Activated CD4-positive, alpha-beta T cell treated with anti-CD3 and anti-CD28 coated beads for 4 hours (primary cell): ENCODE measurements at places on chromosomes 13 and 19.

DNA sequence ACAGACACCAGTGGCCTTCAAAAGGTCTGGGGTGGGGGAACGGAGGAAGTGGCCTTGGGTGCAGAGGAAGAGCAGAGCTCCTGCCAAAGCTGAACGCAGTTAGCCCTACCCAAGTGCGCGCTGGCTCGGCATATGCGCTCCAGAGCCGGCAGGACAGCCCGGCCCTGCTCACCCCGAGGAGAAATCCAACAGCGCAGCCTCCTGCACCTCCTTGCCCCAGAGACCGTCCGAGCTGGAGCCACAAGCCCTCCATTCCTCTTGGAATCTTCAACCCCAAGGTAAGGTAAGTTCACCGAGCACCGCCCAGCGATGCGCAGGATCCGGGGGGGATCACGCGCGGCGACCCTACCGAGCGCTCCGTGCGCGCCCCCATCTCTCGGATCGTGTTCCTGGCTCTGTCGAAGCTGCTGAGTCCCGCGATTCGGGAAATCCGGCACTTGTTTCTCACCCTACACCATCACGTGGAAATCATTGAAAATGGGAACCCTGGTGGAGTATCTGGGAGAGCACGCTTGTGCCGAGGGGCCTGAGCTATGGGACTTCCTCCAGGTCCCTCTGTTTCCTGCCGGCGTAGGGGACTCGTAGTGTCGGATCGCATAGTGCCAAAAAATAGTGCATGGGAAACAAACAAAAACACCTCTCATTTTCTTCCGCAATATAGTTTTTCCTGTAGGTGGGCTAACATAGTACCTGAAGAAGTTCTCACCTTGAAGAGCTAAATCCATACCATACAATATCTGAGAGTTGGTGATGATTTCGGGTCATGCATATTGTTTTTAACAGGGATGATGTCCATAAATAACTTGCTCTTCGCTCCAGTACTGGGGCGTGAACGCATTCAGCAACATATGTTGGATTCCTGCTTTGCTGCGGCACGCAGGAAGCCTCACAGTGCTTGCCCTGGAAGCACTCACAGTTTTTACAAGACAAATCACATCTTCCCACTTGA, 9.3 kb downstream of the PDX1 start:
- no peak for DNase-seq

DNA sequence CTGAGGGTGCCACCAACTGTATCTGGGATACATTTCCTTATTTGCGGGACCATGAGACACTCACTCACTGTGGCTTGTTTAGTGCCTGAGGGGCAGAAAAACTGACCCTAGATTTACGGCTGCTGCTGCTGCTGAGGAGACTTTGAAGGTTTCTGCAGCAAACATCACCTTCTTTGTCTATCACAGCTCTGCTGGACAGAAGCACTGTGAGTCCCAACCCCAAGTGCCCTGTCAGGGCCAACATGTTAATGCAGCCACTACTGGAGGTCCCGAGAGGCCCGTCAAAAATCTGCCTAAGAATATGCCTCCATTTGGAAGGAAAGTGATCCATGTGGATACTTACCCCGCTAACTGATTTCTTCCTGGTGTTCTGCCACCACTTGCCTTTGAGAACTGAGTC, 37.3 kb upstream of the UBL3 start:
- DNase-seq, result no peak

DNA sequence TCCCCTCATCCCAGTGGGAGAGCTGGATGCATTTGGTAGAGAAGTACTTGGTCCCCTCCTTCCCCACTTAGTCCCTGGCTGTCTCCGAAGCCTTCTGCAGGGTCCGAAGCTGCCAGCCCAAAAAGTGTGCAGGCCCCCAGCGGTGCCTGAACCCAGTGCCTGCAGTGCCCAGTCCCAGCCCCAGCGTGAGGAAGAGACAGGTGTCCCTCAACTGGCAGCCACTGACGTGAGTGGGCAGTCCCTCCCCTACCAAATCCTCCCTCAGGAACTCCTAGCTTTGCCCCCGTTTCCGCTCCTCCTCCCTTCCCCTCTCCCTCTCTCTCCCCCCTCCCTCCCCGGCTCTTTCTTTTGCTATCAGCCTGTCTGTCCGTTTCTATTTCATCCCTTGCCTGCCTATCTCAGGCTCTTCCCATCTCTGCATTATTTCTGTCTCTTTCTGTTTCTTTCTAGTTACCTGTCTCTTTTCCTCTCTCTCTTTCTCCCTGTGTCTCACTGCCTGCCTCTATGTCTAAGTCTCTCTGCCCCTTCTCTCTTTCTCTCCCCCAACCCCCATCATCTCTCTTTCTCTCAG, 1.8 kb upstream of the LTBP4 start:
- DNase-seq, result no peak

- no peak for DNase-seq
Observed at GRCh38 chr19:42629191-42629590, 34.5 kb upstream of the CEACAM8 start.

GRCh38 chr13:59345311-59345710, 818.4 kb downstream of the DIAPH3 start:
- DNase-seq, result no peak

GRCh38 chr19:10683064-10683426, 18.2 kb upstream of the QTRT1 start:
- no peak for DNase-seq

DNA sequence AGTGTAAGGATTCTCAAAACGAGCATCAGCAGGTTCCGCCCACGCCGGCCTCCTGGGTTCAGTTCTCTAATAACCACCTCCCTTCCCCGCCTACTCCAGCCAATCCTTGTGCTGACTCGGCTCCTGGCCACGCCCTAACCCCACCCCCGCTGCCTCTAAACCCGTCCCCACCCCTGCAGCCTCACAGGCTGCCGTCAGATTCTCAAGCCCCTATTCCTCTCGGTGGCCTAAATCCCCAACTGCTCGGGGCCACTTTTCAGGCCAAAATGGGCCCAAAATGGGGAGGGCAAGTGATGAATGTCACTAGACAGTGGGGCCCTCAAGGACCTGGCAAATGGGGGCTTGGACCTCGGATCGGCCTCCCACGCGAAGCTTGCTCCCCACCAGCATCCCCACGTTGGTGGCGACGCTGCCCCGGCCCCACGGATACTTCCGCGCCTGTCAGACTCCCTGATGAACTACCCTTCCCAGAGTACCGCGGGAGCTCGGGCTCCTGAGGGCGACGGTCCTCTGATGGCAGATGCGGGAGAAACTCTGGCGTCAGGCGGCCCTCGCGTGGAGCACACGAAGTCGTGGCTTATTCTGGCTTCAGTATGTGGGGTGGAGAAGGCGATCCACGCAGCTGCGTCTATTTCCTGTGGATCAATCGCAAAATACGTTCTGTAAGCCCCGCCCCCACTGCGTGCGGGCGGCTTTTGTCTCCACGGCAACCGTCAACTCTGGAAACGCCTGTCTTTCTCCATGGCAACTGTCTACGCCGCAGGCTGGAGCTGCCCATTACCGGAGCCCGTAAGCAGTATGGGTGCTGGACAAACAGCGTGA, 24.8 kb downstream of the ZNF473 start:
- peak; percentile 88 for DNase-seq

- no peak for DNase-seq
Observed at GRCh38 chr19:40663695-40664692, 26.5 kb downstream of the NUMBL start.

GRCh38 chr13:62067821-62068220, 652.2 kb upstream of the PCDH20 start:
- no peak for DNase-seq

DNA sequence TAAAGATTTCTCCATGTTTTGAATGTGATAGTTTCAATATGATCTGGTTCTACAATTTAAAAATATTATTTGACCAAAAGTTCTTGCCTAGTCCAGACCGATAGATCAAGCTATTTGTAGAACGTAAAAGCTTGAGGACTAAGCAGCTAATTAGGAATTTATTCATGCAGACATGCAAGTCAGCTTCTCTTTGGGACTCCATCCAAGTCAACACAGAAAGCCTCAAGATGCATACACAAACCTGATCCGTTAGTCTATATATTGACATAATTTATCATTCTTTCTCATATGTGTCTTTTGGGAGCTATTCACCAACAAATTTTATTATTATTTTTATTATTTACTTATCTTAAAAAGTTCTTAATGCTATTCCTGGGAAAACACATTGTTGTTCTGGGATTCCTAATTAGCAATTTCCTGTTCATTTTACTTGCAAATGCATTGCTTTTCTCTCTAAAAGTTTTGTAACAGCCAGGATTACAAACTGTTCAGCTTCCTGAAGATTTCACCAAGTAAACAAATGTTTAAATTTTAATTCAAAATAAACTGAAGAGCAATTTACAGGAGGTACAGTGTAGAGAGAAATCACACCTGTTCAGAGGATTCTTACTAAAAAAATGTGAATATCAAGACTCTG, 375.3 kb downstream of the GPC5 start:
- DNase-seq, result no peak

- no peak for DNase-seq
Observed at GRCh38 chr13:94921181-94921580, 208.8 kb upstream of the SOX21 start.

GRCh38 chr19:18122424-18122823, 24.8 kb downstream of the MAST3 start:
- DNase-seq, result no peak

DNA sequence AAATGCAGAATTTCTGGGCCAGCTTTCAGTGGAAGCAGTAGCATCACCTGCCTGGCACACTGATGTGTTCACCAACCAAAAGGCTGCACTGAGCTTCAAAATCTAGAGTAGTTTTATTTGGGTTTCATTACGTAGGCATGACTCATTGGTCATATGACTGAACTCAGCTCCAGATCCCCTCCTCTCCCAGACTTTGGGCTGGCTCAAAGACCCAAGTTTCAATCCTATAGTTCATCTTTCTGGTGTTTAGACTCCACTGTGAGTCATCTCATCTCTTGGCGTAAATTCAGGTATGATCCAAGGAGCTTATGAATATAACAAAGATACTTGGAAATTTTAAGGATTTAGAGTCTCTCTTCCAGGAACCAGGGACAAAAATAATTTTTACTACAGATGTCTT, 17.7 kb downstream of the ZMYM5 start:
- no peak for DNase-seq

DNA sequence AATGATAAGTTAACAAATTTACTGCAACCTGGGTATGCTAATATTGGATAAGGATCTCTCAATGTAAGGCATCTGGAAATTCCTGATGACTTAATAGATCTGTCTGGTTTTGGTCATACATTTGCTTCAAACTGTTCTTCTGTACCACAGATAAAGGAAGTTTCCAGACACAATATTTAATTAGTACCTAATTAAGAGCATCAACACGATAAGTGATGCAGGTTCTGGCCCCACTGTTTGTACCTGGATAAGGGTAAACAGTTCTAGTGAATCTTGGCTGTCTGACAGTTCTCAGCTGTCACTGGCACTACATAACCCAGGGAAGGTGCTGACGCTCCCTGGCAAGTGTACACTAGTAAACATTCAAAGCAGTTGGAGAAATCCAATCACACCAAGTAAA, 165.6 kb downstream of the MZT1 start:
- no peak for DNase-seq
